CD14-positive monocyte (primary cell): ENCODE measurements at places on chromosomes 1 and 21.

GRCh38 chr1:234517110-234517802, 38.3 kb upstream of the TARBP1 start:
- DNase-seq = no peak

DNA sequence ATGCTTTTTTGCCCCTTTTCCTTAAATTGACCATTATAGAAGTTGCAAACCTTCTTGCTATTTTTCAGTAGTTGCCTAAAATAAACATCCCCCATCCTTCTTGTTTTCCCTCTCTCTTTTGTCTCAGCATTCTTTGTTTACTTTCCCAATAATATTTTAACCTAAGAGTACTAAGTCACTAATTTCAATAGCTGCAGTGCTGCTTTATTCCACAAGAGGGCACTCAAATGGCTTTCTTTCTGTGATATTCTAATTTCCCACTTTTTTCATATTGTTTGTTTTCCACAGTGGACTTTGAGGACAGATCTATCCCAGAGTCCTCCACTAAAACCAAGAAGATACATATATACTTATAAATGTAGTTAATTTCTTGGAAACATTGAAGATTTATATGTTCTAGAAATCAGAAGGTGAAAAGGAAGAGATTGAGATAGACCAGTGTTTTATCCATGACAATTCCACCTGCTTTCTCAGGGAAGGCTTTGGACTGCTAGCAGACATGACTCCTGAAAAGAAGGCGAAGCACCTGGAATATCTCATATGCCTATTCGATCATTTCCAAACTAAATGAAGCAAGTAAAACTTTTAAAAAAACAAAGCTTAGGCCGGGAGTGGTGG, 104.8 kb upstream of the GRIK1 start:
- DNase-seq = peak; percentile 5

- no peak for DNase-seq
Measured at GRCh38 chr1:202304375-202304774, 37.4 kb downstream of the UBE2T start.

- DNase-seq = no peak
Measured at GRCh38 chr21:20404915-20405314, 593.3 kb upstream of the NCAM2 start.

GRCh38 chr1:152169366-152170025, 10.5 kb upstream of the RPTN start:
- DNase-seq = peak; percentile 43

DNA sequence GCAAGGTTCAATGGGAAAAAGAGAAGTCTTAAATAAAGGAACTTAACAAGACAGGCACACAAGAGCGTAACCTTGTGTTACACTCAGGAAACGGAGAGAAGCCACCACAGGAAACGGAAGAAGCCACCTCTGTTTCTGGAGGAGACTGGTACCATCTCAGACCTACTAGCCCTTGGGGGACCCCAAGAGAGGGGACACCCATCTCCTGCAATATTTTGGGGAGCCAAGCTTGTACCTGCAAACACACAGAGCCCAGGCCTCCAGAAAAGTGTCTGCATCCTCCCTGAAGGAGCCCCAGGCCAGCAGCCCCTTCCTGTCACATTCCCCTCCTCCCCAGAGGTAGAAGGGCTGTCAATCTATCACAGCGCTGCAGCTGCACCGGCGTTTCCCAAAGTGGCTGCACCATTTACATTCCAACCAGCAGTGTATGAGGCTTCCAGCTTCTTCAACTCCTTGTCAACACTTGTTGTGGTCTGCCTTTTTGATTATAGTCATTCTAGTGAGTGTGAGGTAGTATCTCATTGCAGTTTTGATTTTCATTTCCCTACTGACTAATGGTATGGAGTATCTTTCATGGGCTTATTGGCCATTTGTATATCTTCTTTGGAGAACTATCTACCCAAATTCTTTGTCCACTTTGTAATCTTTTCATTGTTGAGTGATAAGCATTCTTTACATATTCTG, 23.0 kb upstream of the PADI1 start:
- DNase-seq = peak; percentile 60

GRCh38 chr1:154398141-154398540, 7.0 kb upstream of the IL6R start:
- no peak for DNase-seq
